Iris pigment epithelial cell (primary cell): ENCODE measurements at places on chromosomes 1 and 21.
A peak's percentile ranks its signal among the peaks of the same experiment; 100 is the strongest.

DNA sequence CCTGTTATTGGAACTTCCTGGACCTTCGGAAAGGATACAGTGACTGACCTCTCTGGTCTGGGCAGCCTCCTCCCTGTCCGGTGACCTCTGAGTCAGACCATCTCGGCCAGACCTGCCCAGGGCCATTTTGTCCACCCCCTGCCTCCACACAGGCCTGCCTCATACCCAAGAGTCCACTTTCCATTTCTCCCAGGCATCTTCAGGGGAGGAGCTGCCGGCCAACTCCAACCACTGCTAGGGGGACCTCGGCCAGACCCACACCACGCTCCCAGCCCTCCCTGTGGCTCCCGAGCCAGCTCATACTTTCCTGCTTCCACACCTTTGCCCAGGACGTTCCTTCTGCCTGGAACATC lies 29.5 kb upstream of the RUNX3 start:
- DNase-seq = no peak

DNA sequence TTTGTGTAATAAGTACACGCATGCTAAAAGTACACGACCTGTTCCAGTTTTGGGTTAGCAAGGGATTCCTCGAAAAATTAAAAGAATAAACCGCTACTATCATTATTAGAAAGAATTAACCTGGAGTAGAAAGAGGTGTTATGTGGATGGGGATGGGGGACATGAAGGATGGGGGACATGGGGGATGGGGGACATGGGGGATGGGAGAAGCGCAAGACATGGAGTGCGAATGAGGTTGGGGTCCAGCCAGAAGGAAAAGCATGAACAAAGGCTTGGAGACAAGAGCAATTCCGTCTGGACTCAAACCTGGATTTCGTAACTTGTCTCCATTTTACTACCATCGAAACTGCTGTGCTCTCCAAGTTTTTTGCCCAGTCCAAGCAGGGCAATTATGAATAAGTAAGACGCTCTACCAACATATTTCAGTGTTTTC lies 591 bp upstream of the KDM1A start:
- no peak for DNase-seq

- DNase-seq = no peak
Measured at GRCh38 chr21:39430457-39430856, 15.1 kb downstream of the LCA5L start.

DNA sequence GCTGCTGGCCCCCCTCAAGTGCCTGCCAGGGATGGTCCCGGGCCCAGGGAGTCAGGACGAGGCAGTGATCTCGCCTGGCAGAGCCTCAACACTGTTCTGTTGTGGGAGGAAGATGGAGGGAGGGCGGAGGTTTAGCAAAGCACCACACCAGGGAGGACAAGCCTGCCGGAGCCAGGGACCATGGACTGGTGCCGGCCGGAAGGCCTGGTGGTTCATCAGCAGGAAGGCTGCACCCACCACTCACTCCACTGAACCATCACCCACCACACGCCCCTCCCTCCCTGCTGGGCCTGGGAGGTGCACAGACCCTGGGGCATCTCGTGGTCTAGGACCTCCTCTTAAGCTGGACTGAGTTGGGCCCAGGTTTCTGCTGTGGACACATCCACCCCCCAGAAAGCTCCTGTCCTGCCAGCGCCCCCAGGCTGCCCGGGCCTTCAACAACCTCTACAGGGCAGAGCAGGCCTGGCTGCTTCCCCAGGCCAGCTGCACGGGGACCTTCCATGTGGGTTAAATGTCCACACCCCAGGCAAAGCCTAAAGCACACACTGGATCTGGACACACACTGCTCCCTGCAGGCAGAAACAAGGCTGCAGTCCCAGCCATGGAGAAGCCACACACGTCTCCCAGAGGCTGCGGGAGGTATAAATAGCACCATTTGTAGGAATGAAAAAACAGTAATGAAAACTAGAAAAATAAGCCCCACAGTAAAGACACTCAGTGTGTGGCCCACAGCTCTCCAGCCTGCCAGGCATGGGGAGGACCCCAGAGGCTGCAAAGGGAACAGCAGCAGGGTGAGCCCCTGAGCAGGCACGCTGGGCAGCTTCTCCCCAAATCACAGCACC lies 10.4 kb upstream of the TMEM240 start:
- DNase-seq = peak; percentile 57

GRCh38 chr1:212309967-212310366 lies 24.8 kb downstream of the PPP2R5A start:
- DNase-seq = no peak

DNA sequence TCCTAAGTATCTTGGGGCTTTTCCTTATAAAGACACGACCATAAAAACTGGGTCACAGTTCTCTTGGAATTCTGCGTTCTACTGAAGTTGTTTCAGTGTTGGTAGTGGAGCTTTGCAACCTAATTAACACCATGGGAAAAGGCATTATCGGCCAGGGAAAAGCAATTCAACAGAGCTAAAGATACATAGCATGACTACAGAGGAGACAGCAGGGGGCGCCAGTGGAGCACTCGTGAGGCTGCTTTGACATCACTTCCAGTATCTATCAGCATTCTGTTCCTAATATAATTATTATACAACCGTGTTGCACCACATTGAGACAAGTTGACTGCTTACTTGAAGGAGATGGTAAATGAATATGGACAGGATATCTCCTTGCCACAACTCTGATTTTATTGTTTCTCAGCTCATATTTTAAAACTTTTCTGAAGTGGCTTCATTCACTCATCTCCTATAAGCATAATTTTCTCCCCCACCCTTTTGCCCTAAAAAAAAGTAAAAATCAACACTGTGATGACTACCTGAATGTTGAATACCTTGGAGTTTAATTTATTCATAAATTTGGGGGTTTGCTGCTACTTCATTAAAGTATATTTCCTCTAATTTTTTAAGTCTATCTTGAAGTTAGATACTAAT lies 39.4 kb downstream of the ZP4 start:
- DNase-seq = peak; percentile 50

GRCh38 chr21:42931560-42932235 lies 6.3 kb upstream of the ERVH48-1 start:
- DNase-seq = no peak
